ENCODE measurements at places on chromosomes 2 and 18. TPM values are rescaled to one million over a fixed set of nuclear protein-coding genes. Genes with fewer than 3 reads are reported as not detected.

DNA sequence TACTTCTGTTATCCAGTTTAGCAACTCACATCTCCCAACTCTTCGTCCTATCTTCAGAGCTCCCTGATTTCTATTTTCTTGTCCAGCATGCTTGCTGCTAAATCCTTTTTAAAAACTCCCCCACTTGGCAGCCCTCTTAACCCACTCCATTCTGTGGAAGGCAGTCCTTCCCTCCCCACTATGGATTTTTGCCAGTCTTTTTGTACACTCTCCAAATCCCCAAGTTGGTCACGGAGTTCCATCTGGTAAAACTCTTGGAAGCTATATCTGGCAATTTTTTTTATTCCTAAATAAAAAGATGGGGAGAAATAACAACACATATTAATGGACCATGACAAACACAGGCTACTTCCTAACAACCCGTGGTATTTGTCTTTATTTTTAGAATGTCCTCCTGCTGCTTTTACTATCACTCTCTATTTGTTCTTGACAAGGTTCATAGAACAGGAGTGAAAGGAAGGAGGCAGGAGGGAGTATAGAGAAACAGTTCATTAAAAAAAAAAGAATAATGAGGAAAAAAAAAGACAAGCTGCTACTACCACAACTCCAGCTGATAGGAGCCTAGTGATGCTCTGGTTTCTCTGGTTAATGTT, 120.0 kb upstream of the THSD7B start:
- no peaks in the 10 kb centered on the region for H3K27me3 ChIP-seq
- no peak for DNase-seq
- no peaks in the 10 kb centered on the region for H3K4me1 ChIP-seq
- H3K4me3 ChIP-seq = no peak overlapping the region
- no peaks in the 10 kb centered on the region for H3K36me3 ChIP-seq
- H3K27ac ChIP-seq = no peak overlapping the region

Gene CFC1
- total RNA-seq = not detected

GRCh38 chr18:10681581-10682367, 155.9 kb downstream of the NAPG start:
- H3K27me3 ChIP-seq = no peaks in the 10 kb centered on the region
- H3K27ac ChIP-seq = no peak overlapping the region
- H3K4me1 ChIP-seq = no peaks in the 10 kb centered on the region
- no peak overlapping the region for H3K4me3 ChIP-seq

DNA sequence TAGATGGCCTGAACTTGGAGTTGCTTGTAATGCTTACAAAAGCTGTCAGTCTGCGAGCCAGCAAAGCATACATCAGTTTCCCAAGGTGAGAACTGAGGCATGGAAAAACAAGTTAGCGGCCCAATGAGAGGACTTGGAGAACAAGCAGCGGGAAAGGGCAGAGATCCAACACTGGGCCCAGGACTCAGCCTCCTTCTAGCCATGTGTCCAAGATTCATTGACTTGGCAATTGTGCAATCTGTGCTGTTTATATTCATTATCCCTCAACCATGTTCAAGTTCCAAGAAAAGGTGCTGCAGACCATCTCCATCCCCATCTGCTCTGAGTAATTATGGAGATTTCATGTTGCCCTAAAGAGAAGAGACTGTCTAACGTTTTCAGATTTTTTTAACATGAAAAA, 187.4 kb downstream of the ALK start:
- no peaks in the 10 kb centered on the region for H3K4me1 ChIP-seq
- no peak overlapping the region for H3K4me3 ChIP-seq
- DNase-seq = no peak
- no peak overlapping the region for H3K27ac ChIP-seq
- H3K27me3 ChIP-seq = no peaks in the 10 kb centered on the region

- no peak for DNase-seq
- H3K4me1 ChIP-seq = peaks cover 38% of the 10 kb centered on the region
- H3K27ac ChIP-seq = no peak overlapping the region
- H3K4me3 ChIP-seq = no peak overlapping the region
Observed at GRCh38 chr2:222756951-222757650, 85.6 kb downstream of the MOGAT1 start.

Gene SMYD1
- total RNA-seq = not detected

DNA sequence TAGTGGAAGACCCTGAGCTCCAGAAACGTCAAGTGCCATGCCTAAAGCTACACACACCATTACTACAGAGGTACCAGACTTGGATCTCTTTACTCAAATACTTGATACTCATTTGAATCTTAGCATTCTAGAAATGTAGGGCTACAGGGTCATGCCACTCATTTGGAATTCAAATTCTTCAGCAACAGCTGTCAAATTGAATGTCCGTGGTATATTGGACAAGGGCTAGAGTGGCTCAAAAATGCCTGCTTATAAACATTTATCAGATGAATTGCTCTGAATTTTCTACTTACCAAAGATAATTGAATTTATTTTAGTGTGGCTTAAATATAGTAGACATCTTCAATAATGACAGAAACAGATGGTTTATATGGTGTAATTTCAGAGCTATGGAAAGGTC, 669.7 kb downstream of the SLC4A3 start:
- no peak for DNase-seq
- peaks cover 10% of the 10 kb centered on the region for H3K4me1 ChIP-seq
- H3K27me3 ChIP-seq = no peaks in the 10 kb centered on the region
- H3K27ac ChIP-seq = no peak overlapping the region
- H3K36me3 ChIP-seq = no peaks in the 10 kb centered on the region

- DNase-seq = no peak
- H3K27ac ChIP-seq = no peak overlapping the region
- H3K4me1 ChIP-seq = peaks cover 6% of the 10 kb centered on the region
- peaks cover 4% of the 10 kb centered on the region for H3K36me3 ChIP-seq
Observed at GRCh38 chr2:171923206-171923605, 945 bp downstream of the HAT1 start.

GRCh38 chr2:44325897-44326296, 35.4 kb downstream of the PREPL start:
- H3K27me3 ChIP-seq = no peaks in the 10 kb centered on the region
- peaks cover 8% of the 10 kb centered on the region for H3K36me3 ChIP-seq
- no peak for DNase-seq

GRCh38 chr2:64857581-64858471, 131.4 kb upstream of the SLC1A4 start:
- no peak overlapping the region for H3K27ac ChIP-seq
- H3K4me3 ChIP-seq = no peak overlapping the region
- H3K36me3 ChIP-seq = no peaks in the 10 kb centered on the region

GRCh38 chr2:56892382-56892781, 708.6 kb downstream of the CCDC85A start:
- no peak overlapping the region for H3K27ac ChIP-seq
- H3K27me3 ChIP-seq = no peaks in the 10 kb centered on the region
- H3K4me3 ChIP-seq = no peak overlapping the region
- DNase-seq = no peak
- H3K4me1 ChIP-seq = no peaks in the 10 kb centered on the region

DNA sequence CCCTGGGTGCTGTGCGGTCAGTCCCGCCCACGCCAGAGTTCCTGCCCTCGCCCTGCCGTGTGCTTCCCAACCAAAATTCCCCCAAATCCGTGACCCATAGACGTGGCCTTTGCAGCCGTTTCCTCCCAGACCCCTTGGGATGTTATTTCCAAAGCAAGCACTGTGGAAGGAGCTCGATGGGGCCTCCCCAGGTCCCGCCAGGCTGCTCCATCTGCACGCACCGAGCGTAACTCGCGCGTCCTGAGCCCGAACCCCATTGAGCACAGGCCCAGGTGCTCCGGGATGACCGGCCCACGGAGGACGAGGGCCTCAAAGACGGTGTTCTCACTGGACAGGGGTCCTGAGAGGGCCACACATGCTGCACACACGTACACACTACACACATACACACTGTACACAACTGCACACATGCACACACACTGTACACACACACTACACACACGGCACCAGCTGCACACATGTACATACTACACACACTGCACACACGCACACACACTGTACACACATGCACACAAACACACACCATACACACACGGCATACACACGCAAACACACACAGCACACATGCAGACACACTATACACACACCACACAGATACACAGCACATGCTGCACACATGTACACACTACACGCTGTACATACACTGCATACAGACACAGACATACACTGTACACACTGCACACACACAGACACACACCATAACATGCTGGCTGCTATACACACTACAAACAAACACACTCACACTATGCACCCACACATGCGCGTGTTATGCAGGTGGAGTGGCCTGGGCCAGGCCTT, 431.2 kb upstream of the SALL3 start:
- no peak for DNase-seq
- H3K4me1 ChIP-seq = no peaks in the 10 kb centered on the region
- no peak overlapping the region for H3K4me3 ChIP-seq

Gene PROC
- 0.25 TPM for total RNA-seq

DNA sequence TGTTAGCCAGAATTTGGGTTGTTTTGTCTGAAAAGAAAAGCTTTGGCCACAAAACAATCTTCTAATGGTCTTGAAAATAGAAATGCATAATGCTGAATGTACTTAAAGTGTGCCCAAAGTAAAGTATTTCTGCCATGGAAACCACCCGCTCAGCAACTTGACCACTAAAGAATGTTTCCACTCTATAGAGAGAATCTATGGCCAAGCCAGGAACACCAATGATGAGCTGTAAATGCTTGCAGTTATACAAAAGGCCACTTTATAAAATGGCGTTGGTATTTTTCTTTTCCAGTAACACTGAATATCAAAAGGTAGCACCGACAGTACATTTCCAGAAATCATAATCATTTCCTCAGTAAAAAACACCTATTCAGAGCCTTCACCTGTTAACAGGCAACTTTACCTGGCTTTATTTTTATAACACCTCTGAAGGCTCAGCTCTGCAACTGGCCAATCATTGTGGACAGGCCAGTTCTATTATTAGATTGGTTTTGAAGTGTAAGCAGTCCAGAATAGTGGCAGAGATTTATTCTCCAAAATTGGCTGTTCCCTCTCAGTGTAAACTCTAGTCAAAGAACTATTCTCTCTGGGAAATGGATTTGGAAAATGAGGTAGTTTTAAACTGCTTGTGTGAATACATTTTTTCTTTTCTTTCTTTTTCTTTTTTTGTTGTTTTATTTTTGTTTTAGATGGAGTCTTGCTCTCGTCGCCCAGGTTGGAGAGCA, 36.1 kb downstream of the SLC40A1 start:
- H3K4me3 ChIP-seq = no peak overlapping the region
- H3K27ac ChIP-seq = no peak overlapping the region
- no peaks in the 10 kb centered on the region for H3K27me3 ChIP-seq
- no peak for DNase-seq
- no peaks in the 10 kb centered on the region for H3K36me3 ChIP-seq

DNA sequence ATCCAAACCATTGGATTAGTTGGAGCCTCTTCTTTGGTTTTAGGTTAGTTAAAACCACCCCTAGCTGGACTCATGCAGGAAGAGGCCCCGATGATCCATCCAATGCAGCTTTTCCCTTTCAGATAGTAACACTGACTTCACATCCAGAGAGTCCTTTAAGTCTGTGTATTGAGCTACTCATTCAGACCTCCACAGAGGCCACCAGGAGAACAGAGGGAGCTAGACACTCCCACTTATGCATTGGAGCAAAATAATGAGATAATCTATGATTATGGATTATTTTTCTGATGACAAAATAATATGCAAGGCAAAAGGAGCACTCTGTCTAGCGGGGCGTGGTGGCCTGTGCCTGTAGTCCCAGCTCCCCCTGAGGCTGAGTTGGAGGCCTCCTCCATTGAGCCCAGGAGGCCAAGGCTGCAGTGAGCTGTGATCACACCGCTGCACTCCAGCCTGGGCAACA, 1.6 kb upstream of the ROCK2 start:
- no peak overlapping the region for H3K27ac ChIP-seq
- peaks cover 22% of the 10 kb centered on the region for H3K4me1 ChIP-seq

Gene RNASEH1
- total RNA-seq = 28.2 TPM

DNA sequence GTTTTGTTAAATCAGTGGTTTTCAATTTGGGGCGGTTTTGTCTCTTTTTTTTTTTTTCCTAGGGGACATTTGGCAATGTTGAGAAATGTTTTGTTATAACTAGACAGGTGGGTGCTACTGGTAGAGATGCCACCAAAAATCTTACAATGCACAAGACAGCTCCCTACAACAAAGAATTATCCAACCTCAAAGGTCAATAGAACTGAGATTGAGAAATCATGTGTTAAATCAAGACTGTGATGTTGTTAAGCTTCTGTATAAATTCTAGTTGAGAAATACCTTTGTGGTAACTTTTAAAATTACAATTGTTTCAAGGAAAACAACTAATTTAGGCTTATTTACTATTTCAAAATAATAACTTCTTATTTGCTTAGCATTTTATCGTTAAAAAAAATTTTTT, 9.4 kb upstream of the SPOPL start:
- H3K4me1 ChIP-seq = no peaks in the 10 kb centered on the region
- no peak overlapping the region for H3K27ac ChIP-seq
- H3K27me3 ChIP-seq = no peaks in the 10 kb centered on the region

GRCh38 chr2:119252186-119253113, 28.8 kb downstream of the STEAP3 start:
- H3K4me1 ChIP-seq = peaks cover 4% of the 10 kb centered on the region
- no peak overlapping the region for H3K4me3 ChIP-seq
- no peaks in the 10 kb centered on the region for H3K27me3 ChIP-seq
- no peak overlapping the region for H3K27ac ChIP-seq

- H3K4me3 ChIP-seq = no peak overlapping the region
- H3K4me1 ChIP-seq = peaks cover 8% of the 10 kb centered on the region
- H3K27ac ChIP-seq = no peak overlapping the region
- no peaks in the 10 kb centered on the region for H3K27me3 ChIP-seq
Observed at GRCh38 chr18:79428287-79428686, 32.6 kb downstream of the NFATC1 start.

Data from neural progenitor cell (in vitro differentiated cells).